ENCODE measurements at places on chromosomes 3 and 15. TPM values are rescaled to one million over a fixed set of nuclear protein-coding genes. Genes with fewer than 3 reads are reported as not detected.
A peak's percentile ranks its signal among the peaks of the same experiment; 100 is the strongest.

NLGN1 gene
- total RNA-seq, result 8.3 TPM

DNA sequence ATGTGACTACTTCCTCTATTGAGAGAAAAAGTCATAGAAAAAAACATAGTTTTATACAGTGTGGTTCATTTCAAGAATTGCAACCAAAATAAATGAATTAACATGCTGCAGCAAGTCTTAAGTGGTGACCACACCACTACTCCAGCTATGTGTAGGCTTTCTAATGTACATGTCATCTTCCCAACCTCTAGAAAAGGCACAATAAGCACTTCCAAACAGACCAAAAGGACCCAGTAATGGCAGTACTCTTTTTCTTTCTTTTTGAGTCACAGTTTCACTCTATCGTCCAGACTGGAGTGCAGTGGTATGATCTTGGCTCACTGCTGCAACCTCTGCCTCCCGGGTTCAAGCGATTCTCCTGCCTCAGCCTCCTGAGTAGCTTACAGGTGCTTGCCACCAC, 219.3 kb upstream of the KBTBD8 start:
- DNase-seq, result no peak
- H3K27me3 ChIP-seq, result no peaks in the 10 kb centered on the region
- H3K27ac ChIP-seq, result no peak overlapping the region
- no peak overlapping the region for H3K4me3 ChIP-seq
- H3K36me3 ChIP-seq, result no peaks in the 10 kb centered on the region

DNA sequence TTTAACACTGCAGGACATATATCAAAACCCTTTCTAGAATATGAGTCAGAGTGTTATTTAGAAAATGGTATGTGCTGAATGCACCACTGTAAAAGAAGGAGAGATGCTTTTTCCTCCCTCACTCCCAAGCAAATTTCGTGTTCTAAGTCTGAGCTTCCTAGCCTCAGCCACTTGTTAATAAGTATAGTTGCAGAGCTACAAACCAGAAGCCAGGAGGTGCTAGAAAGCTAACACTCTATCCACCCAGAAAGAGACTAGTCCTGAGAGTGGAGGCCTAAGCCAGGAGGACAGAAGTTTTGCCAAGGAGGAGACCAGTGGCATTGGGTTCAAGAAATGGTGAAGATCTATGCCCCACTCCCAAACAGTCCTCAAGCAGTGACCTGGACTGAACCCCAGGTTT, 40.5 kb upstream of the GYG1 start:
- H3K4me3 ChIP-seq, result no peak overlapping the region
- DNase-seq, result no peak
- H3K4me1 ChIP-seq, result peaks cover 2% of the 10 kb centered on the region
- no peak overlapping the region for H3K27ac ChIP-seq

- no peaks in the 10 kb centered on the region for H3K4me1 ChIP-seq
- no peak for DNase-seq
- H3K27me3 ChIP-seq, result no peaks in the 10 kb centered on the region
- no peaks in the 10 kb centered on the region for H3K36me3 ChIP-seq
- H3K4me3 ChIP-seq, result no peak overlapping the region
These were observed 92.4 kb downstream of the ABI3BP start for GRCh38 chr3:100900671-100901335.

FGF7 gene
- 24.5 TPM for total RNA-seq

C3orf20 gene
- total RNA-seq, result not detected

DNA sequence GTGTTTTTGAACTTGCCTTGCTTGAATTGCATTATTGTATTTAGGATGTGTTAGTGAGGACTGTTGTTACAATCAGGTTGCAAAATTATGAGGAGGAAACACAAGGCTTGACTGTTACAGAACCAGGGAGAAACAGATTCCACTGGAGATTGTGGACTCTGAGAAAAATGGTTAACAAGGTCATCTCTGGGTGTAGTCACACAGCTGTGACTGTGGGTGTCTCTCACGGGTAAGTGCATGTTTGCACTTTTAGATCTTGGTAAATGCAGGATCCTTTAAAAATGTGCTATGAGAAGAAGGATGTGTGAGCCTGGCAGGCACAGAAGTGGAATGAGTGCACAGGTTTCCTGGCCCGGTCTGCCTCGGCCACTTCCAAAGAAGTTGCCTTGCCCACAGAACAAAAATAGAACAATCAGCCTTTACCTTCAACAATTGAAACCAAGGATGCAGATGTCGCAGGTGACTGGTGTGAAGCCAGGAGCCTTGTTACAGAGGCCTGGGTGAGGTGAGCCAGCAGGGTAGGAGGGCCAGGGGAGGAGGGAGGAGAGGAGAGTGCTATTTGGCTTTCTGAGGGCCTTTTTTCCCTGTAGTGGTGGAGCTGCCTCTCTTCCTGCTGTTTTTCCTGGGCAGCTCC, 68.0 kb downstream of the ABHD5 start:
- H3K4me3 ChIP-seq, result no peak overlapping the region
- H3K36me3 ChIP-seq, result no peaks in the 10 kb centered on the region
- peaks cover 7% of the 10 kb centered on the region for H3K4me1 ChIP-seq
- H3K27me3 ChIP-seq, result no peaks in the 10 kb centered on the region
- no peak overlapping the region for H3K27ac ChIP-seq
- DNase-seq, result no peak

GRCh38 chr15:79798311-79798710, 98.5 kb downstream of the MTHFS start:
- H3K27me3 ChIP-seq, result no peaks in the 10 kb centered on the region
- DNase-seq, result no peak
- no peaks in the 10 kb centered on the region for H3K4me1 ChIP-seq
- no peak overlapping the region for H3K4me3 ChIP-seq

DNA sequence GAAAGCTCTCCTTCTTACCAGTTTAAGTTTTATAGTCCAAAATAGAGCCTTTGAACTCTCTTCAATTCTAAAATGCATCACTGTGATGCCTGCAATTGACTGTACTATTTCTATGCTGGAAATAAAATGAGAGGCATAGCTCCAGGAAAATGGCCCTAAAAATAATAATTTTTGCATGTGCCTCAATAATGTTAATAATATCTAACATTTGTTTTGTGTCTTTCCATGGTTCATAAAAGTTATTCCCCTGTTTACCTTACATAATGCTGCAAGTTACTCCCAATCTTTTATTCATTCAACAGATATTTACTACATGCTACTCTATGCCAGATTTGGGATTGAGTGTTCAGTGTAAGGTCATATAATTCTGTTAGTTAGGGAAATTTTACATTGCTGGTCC, 574.0 kb downstream of the RBMS3 start:
- no peak overlapping the region for H3K27ac ChIP-seq
- H3K4me3 ChIP-seq, result no peak overlapping the region
- no peaks in the 10 kb centered on the region for H3K36me3 ChIP-seq
- H3K4me1 ChIP-seq, result no peaks in the 10 kb centered on the region

DNA sequence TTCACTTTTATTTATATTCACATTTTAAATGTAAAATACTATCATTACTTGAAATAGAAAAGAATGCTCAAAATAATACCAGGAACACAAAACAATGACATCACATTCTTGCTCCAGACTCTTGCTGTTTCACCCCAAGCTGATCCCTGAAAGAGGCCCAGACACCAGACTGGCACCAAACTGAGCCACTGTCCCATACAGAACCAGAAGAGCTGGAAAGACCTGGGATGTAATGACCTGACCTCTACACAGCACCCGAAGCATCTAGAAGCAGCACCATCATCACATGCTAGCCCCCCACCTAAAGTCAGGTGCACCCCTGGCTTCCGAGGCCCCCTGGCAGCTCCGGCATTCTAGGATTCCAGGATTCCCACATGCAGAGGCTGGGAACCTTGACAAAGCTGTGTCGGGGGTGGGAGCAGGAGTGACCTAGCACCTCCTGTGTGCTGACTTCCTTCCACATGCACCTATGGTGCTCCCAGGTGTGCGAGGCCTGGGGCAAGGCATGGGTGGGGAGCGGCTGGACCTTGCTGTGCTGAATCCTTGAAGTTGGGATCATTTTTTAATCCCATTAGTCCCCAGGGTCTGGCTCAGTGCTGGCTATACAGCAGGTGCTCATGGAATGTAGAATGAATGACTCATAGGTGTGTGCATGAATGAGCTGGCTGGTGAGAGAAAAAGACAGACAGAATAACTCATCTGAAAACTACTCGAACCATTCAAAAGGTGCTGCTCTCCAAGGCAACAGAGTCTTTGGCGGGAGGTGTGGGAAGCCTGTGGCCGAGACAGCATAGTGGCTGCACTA, 144.7 kb upstream of the IQSEC1 start:
- H3K27ac ChIP-seq, result no peak overlapping the region
- no peak for DNase-seq

GRCh38 chr15:49196856-49197255, 26.8 kb downstream of the GALK2 start:
- no peak overlapping the region for H3K27ac ChIP-seq
- peaks cover under 1% of the 10 kb centered on the region for H3K36me3 ChIP-seq
- H3K27me3 ChIP-seq, result no peaks in the 10 kb centered on the region
- H3K4me1 ChIP-seq, result peaks cover 7% of the 10 kb centered on the region

DNA sequence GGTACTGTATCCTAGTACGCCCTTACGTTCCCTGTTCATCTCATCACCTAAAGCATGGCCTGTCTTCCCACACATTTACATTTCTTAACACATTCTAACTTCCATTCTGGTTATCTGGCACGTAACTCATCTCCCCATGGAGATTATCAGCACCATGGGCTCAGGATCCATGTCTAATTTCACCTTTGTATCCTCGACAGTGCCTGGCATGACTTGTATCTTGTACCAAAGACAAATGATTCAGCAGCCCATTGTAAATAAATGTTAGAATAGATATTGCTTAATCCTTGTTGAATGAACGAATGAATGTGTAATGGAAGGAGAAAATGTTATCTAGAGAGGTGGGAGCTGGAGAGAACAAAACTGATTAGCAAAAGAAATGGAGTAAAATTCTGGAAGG, 69.7 kb upstream of the TPM1 start:
- H3K27ac ChIP-seq, result no peak overlapping the region
- no peaks in the 10 kb centered on the region for H3K36me3 ChIP-seq
- H3K4me3 ChIP-seq, result no peak overlapping the region

DNA sequence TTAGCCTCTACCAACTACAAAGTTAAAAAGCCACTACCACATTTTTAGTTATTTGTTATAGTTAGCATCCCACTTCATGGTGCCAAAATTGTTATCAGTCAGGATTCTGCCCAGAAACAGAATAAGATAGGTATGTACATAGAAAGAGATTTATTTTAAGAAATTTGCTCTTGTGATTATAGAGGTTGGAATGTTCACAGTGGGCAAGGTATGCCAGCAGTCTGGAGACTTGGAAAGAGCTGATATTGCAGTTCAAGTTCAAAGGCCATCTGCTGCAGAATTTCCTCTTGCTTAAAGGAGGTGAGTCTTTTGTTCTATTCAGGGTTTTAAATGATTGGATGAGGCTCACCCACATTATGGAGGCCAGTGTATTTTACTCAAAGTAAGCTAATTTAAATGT, 143.8 kb upstream of the POU1F1 start:
- no peak overlapping the region for H3K4me3 ChIP-seq
- H3K4me1 ChIP-seq, result no peaks in the 10 kb centered on the region
- no peak overlapping the region for H3K27ac ChIP-seq
- no peaks in the 10 kb centered on the region for H3K27me3 ChIP-seq
- DNase-seq, result no peak

GRCh38 chr3:133573054-133573628, 345 bp upstream of the CDV3 start:
- peak overlapping the region; percentile 98 for H3K27ac ChIP-seq
- no peaks in the 10 kb centered on the region for H3K27me3 ChIP-seq
- DNase-seq, result peak; percentile 100
- peaks cover 75% of the 10 kb centered on the region for H3K4me1 ChIP-seq

GRCh38 chr3:88046766-88047165, 12.0 kb downstream of the CGGBP1 start:
- no peaks in the 10 kb centered on the region for H3K27me3 ChIP-seq
- no peaks in the 10 kb centered on the region for H3K4me1 ChIP-seq
- H3K4me3 ChIP-seq, result no peak overlapping the region
- no peaks in the 10 kb centered on the region for H3K36me3 ChIP-seq
- H3K27ac ChIP-seq, result no peak overlapping the region

DNA sequence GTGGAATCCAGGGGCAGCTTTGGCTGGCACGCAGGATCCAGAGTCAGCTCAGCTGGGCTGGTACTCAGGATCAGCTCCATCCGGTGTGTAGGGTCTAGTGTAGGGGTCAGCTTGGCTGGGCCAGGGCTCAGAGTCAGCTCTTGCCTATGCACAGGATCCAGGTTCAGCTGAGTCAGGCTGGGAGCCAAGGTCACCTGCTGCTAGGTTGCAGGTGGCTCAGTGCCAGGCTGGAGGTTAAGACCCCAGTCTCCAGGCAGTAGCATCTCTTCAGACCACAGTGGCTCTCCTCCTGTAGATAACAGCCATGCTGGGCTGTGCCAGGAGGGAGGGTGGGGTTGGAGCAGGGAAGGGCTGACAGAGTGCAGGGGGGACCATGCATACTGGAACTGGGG, 1.8 kb downstream of the HYAL3 start:
- H3K27ac ChIP-seq, result peak overlapping the region; percentile 75
- no peak overlapping the region for H3K4me3 ChIP-seq
- no peaks in the 10 kb centered on the region for H3K27me3 ChIP-seq
- DNase-seq, result peak; percentile 11

GRCh38 chr15:90690585-90690984, 26.6 kb upstream of the BLM start:
- no peaks in the 10 kb centered on the region for H3K4me1 ChIP-seq
- H3K27ac ChIP-seq, result no peak overlapping the region
- H3K36me3 ChIP-seq, result no peaks in the 10 kb centered on the region
- H3K4me3 ChIP-seq, result no peak overlapping the region
- H3K27me3 ChIP-seq, result no peaks in the 10 kb centered on the region

PATL2 gene
- total RNA-seq, result 4.1 TPM

SNTN gene
- total RNA-seq, result not detected

PIGZ gene
- total RNA-seq, result 7.6 TPM

- no peaks in the 10 kb centered on the region for H3K36me3 ChIP-seq
- DNase-seq, result no peak
- no peak overlapping the region for H3K27ac ChIP-seq
- no peak overlapping the region for H3K4me3 ChIP-seq
- H3K27me3 ChIP-seq, result no peaks in the 10 kb centered on the region
These were observed 289.3 kb downstream of the EPHB1 start for GRCh38 chr3:135084405-135084804.

SIN3A gene
- total RNA-seq, result 17.1 TPM

DNA sequence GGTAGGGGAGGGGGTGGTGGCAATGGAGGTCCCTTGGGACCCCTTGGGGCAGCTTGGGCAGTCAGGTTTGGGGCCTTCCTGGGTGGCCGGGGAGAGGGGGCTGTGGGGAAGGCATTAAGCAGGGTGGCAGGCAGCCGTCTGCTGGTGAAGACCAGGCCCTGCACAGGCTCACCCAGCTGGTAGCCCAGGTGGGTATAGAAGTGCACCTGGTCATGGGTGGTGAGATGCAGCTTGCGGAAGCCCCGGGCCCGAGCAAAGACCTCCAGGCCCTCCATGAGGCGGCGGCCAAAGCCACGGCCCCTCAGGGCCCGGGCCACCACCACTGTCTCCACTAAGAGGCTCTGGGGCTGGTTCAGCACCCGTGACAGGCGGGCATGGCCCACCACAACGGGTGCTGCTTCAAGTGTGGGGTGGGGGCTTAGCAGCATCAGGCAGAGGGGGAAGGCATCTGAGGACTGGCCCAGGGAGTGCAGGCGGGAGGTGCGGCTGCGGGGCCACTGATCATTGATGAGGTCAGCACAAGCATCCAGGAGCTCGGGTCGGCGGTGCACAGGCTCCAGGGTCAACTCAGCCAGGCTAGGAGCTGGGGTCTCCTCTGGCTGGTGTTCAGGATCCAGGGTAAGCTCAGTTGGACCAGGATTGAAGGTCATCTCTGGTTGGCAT, 2.4 kb downstream of the HYAL3 start:
- no peak overlapping the region for H3K27ac ChIP-seq
- no peak overlapping the region for H3K4me3 ChIP-seq
- peak; percentile 9 for DNase-seq
- H3K4me1 ChIP-seq, result peaks cover 36% of the 10 kb centered on the region

GRCh38 chr3:171116365-171116764, 89.8 kb upstream of the SLC2A2 start:
- H3K36me3 ChIP-seq, result peaks cover 16% of the 10 kb centered on the region
- no peak for DNase-seq
- H3K27ac ChIP-seq, result no peak overlapping the region
- no peak overlapping the region for H3K4me3 ChIP-seq

Measured in heart left ventricle (tissue), 16 donors.